H1 (cell line): ENCODE measurements at places on chromosomes 4 and X. TPM values are rescaled to one million over a fixed set of nuclear protein-coding genes. Genes with fewer than 3 reads are reported as not detected.

- no peak overlapping the region for H3K27ac ChIP-seq
- no peaks in the 10 kb centered on the region for H3K36me3 ChIP-seq
- no peaks in the 10 kb centered on the region for H3K4me1 ChIP-seq
Observed at GRCh38 chr4:18250564-18250963, 229.0 kb upstream of the LCORL start.

DNA sequence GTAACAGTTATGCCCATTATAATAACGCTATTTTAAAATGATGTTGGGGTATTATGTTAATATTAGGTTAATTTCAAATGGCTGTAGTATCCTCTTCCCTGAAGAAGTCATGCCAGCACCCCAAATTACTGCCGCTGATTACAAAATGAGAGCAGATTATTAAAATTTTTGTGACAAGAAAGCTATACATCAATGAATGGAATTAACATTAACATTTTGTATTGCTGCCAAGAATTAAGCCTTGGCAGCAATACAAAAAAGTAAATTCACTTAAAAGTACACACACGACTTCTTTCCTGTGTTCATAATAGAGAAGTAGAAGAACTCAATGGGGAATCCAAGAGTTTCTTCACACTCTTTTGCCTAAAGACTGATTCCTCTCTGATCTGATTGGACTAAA, 482.8 kb downstream of the STIM2 start:
- no peak overlapping the region for H3K27ac ChIP-seq
- no peak for DNase-seq
- H3K36me3 ChIP-seq, result no peaks in the 10 kb centered on the region
- H3K4me1 ChIP-seq, result no peaks in the 10 kb centered on the region
- no peaks in the 10 kb centered on the region for H3K27me3 ChIP-seq

The GRIPAP1 gene
- total RNA-seq, result 44.5 and 55.9 TPM in 2 replicates

DNA sequence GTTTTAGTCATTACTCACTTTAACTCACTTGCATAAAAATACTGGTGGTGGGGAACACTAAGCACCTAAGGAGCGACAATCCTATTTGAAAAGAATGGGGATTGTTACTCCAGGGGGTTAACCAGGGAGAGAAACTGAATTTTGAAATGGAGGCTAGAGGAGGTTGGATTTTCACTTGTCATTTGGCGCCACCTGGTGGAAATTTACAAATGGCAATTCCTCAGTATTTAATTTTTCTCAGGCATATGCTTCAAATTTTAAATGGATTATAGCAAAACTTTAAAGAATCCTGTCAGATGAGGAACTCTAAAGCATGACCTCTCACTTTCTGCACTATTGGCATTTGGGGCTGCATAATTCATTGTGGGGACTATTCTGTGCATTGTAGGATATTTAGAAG, 2.7 kb upstream of the GEMIN8 start:
- DNase-seq, result no peak
- no peaks in the 10 kb centered on the region for H3K27me3 ChIP-seq
- no peaks in the 10 kb centered on the region for H3K36me3 ChIP-seq
- no peak overlapping the region for H3K27ac ChIP-seq
- peaks cover 3% of the 10 kb centered on the region for H3K4me1 ChIP-seq

DNA sequence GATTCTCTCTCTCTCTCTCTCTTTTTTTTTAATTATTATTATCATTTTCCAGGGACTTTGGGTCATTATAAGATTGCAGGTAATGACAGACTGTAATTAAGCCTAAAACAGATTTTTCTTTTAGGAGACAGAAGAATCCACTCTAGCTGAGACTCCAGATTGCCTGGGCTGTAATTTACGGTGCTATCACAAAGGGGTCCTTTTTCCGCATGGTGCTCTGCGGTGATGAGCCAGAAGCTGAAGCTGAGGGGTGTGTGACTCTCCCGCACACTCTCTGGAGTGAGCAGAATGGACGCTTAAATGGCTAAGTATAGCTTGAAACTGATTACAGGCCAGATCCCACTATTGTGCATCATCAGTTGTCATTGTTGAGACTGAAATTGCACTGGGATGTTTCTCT, 50.0 kb downstream of the LGI2 start:
- H3K27ac ChIP-seq, result no peak overlapping the region
- no peak for DNase-seq
- no peaks in the 10 kb centered on the region for H3K36me3 ChIP-seq
- no peak overlapping the region for H3K4me3 ChIP-seq
- no peaks in the 10 kb centered on the region; the same call in 1 of the 2 replicates for H3K27me3 ChIP-seq
- H3K4me1 ChIP-seq, result no peaks in the 10 kb centered on the region; the same call in 1 of the 2 replicates

DNA sequence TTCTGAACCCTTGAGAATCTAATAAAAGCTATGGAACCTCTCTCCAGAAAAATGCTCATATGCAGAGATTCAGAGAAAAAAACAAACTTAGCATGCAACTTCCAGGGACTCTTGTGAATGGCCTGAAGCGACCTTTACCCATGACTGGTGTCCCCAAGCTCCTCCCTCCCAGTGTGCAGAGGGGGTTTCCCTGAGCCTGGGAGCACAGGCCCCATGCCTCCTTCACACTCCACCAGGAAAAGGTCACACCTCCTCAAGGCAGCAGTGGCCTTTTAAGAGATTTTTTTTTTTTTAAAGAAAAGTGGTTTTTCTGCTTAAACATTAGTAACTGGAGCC, 13.3 kb upstream of the UBA6 start:
- peaks cover 12% of the 10 kb centered on the region for H3K4me1 ChIP-seq
- no peak for DNase-seq
- H3K36me3 ChIP-seq, result no peaks in the 10 kb centered on the region
- H3K4me3 ChIP-seq, result no peak overlapping the region
